ENCODE measurements at places on chromosomes 2 and 18. TPM values are rescaled to one million over a fixed set of nuclear protein-coding genes. Genes with fewer than 3 reads are reported as not detected.
A peak's percentile ranks its signal among the peaks of the same experiment; 100 is the strongest.

GRCh38 chr2:235238537-235238936 lies 255.3 kb upstream of the AGAP1 start:
- H3K4me3 ChIP-seq: no peak overlapping the region
- no peaks in the 10 kb centered on the region for H3K27me3 ChIP-seq
- no peaks in the 10 kb centered on the region for H3K36me3 ChIP-seq
- no peaks in the 10 kb centered on the region for H3K4me1 ChIP-seq

DNA sequence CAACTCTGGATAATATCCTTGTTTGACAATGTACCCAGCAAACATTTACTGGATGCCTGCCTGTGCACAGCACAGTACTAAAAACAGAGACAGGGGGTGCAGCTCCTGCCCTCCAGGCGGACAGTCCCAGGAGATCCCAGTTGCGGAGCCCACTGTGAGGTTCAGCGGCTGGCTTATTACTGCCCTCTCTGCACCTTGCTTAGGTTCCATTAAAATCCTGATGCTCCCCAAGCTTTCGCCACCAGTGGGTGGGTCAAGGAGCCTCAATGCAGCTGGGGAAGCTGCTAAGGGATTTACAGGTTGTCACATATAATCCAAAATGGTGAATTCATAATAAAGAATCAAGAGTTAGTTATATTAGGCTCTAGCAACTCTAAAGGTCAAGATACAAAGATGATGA lies 38.3 kb downstream of the CRACDL start:
- H3K4me3 ChIP-seq: no peak overlapping the region
- H3K27me3 ChIP-seq: no peaks in the 10 kb centered on the region
- H3K36me3 ChIP-seq: no peaks in the 10 kb centered on the region
- no peak for DNase-seq

- H3K4me3 ChIP-seq: no peak overlapping the region
- no peaks in the 10 kb centered on the region for H3K4me1 ChIP-seq
- H3K27me3 ChIP-seq: no peaks in the 10 kb centered on the region
- no peak overlapping the region for H3K27ac ChIP-seq
- no peak for DNase-seq
Observed at GRCh38 chr2:28047681-28048080, 157.2 kb downstream of the BABAM2 start.

DNA sequence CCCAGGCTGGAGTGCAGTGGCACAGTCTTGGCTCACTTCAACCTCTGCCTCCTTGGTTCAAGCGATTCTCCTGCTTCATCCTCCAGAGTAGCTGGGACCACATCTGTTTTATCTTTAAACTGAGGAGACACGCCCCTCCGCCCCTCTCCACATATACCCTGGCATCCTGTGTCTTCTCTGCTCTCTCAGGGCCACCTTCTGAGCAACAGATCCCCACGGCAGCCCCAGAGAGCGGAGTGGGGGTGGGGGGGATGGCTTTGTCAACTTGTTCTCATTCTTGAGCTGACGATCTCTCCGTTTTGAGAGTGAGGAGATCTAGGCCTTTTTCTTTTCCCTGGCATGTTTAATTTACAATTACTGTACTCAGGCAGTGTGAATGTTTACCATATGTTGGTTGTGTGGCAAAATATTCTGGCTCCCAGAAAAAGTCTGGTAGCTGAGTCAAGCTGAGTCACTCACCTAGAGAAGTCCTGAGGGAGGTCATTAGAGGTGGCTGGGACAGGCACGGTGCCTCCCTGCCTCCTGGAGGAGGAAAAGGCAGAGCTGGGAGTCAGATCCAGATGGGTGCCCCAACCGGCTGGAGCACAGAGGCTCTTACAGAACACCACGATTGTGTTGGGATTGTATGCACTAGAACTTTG lies 19.5 kb upstream of the ID2 start:
- 0 out of 2 replicates have a peak, but pooled peaks cover 5% of the 10 kb centered on the region for H3K4me1 ChIP-seq
- no peaks in the 10 kb centered on the region for H3K27me3 ChIP-seq
- H3K27ac ChIP-seq: no peak overlapping the region
- no peak overlapping the region for H3K4me3 ChIP-seq

GRCh38 chr2:10132996-10133647 lies 10.6 kb downstream of the RRM2 start:
- H3K36me3 ChIP-seq: peaks cover 4% of the 10 kb centered on the region
- H3K27ac ChIP-seq: no peak overlapping the region
- DNase-seq: no peak
- no peaks in the 10 kb centered on the region for H3K27me3 ChIP-seq

- no peak overlapping the region for H3K4me3 ChIP-seq
- no peak overlapping the region for H3K27ac ChIP-seq
- no peaks in the 10 kb centered on the region for H3K4me1 ChIP-seq
- no peaks in the 10 kb centered on the region for H3K27me3 ChIP-seq
- no peak for DNase-seq
- no peaks in the 10 kb centered on the region for H3K36me3 ChIP-seq
Observed at GRCh38 chr18:78978349-78979055, 1.1 kb upstream of the SALL3 start.

- H3K4me1 ChIP-seq: no peaks in the 10 kb centered on the region
- no peaks in the 10 kb centered on the region for H3K27me3 ChIP-seq
- H3K27ac ChIP-seq: no peak overlapping the region
- DNase-seq: no peak
- H3K4me3 ChIP-seq: no peak overlapping the region
- no peaks in the 10 kb centered on the region for H3K36me3 ChIP-seq
Observed at GRCh38 chr2:210611466-210611865, 55.1 kb downstream of the CPS1 start.

DNA sequence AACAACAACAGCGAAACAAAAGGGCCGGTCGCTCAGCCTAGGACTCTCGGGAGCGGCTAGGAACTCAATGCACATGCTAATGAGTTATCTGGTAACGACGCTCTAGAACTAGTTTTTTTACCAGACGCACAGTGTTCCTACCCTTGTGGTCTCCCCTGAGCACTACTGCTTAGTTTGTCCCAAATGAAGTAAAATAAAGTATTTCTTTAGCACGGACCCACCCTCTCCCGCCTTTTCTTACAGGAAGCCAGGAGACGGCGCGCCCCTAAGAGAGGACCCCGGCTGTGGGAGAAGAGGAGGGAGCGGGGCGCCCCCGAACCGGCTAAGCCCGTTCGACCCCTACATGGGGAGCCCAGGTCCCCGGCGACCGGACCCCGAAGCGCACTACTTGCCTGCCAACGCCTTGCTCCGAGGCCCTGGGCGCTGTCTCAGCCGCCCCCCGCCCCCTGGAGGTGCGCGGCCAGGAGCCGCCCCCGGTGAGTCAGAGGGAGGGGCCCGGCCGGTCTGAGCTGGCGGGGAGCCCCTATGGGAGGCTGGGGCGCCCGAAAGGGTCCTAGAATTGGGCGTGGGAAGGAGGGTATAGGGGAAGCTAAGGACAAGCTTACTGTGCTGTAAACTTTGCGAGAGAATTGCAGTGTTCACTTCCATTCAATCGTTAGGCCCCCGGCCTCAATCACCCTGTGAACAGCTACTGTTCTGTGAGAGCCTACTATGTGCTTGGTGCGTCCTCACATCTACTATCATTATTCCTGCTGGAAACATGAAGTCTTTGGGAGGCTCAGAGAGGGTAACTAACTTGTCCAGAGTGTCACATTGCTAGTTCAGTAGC lies 3.6 kb upstream of the CAPG start:
- H3K36me3 ChIP-seq: no peaks in the 10 kb centered on the region
- no peak for DNase-seq
- H3K27ac ChIP-seq: no peak overlapping the region
- H3K4me1 ChIP-seq: peaks cover 7% of the 10 kb centered on the region
- no peak overlapping the region for H3K4me3 ChIP-seq

DNA sequence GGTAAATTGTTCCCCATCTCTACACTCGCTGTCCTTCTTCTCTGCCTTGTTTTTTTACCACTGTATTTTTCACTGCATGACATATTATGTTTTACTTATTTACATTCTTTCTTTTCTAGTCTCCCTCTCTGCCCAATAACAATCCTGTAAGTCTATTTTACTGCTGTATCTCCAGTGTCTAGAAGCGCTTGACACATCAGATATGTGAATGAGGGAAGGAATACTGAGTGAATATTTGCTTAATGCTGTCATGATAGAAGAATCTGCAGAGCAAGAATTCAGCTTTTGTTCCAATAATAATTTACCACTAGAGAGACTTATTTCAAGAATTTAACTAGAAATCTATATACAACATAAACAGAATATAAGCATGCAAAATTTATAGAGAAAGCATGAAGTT lies 99.5 kb downstream of the GALNT13 start:
- no peak overlapping the region for H3K4me3 ChIP-seq
- no peak overlapping the region for H3K27ac ChIP-seq
- no peaks in the 10 kb centered on the region for H3K4me1 ChIP-seq
- H3K27me3 ChIP-seq: no peaks in the 10 kb centered on the region
- no peaks in the 10 kb centered on the region for H3K36me3 ChIP-seq

DNA sequence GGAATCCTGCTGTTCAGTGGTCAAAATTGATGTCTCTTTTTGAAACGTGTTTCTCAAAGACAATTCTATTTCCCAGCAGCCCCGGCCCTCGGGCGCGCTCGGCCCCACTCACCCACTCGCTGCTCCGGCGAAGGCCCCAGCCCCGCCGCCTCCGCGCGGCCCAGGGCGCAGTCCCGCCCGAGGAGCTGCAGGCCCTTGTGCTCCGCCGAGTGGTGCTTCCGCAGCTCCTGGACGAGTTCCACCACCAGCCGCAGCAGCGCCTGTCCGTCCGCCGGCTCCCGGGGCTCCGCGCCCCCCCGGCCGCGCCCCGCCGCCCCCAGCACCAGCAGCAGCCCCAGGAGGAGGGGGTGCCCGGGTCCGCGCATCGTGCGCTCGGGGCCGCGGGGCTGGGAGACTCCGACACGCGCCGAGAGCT lies 413 bp downstream of the ALKAL2 start:
- no peak overlapping the region for H3K27ac ChIP-seq
- H3K4me1 ChIP-seq: peaks cover 4% of the 10 kb centered on the region
- H3K36me3 ChIP-seq: no peaks in the 10 kb centered on the region
- H3K27me3 ChIP-seq: no peaks in the 10 kb centered on the region

DNA sequence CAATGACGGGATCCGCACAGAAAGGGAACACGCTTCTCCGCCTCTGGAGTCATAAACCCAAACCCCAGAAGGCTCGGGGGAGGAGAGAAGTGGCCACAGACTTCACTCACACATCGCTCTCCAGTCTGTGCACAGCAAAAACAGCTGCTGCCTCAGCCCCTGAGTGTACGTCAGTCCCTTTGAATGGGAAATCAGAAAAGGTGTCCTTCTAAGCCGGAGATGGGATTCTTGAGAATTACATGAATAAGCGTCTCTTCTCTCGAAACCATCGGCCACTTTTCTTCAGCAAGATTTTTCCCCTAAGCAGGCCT lies 78.3 kb downstream of the PDCL3 start:
- H3K36me3 ChIP-seq: no peaks in the 10 kb centered on the region
- H3K4me1 ChIP-seq: no peaks in the 10 kb centered on the region
- DNase-seq: no peak
- H3K27me3 ChIP-seq: no peaks in the 10 kb centered on the region
- H3K27ac ChIP-seq: no peak overlapping the region
- H3K4me3 ChIP-seq: no peak overlapping the region

GRCh38 chr2:70212298-70212932 lies 21.6 kb upstream of the C2orf42 start:
- H3K36me3 ChIP-seq: peaks cover 1% of the 10 kb centered on the region
- H3K27me3 ChIP-seq: no peaks in the 10 kb centered on the region
- H3K27ac ChIP-seq: no peak overlapping the region
- no peak overlapping the region for H3K4me3 ChIP-seq
- no peaks in the 10 kb centered on the region for H3K4me1 ChIP-seq

GRCh38 chr2:18651842-18652774 lies 62.7 kb upstream of the NT5C1B start:
- H3K4me1 ChIP-seq: no peaks in the 10 kb centered on the region
- no peak overlapping the region for H3K27ac ChIP-seq
- no peaks in the 10 kb centered on the region for H3K27me3 ChIP-seq
- no peak overlapping the region for H3K4me3 ChIP-seq

- no peak overlapping the region for H3K4me3 ChIP-seq
- no peak for DNase-seq
- H3K27ac ChIP-seq: no peak overlapping the region
- no peaks in the 10 kb centered on the region for H3K27me3 ChIP-seq
- no peaks in the 10 kb centered on the region for H3K4me1 ChIP-seq
- H3K36me3 ChIP-seq: no peaks in the 10 kb centered on the region
Observed at GRCh38 chr2:236677368-236677767, 107.7 kb downstream of the ACKR3 start.

DNA sequence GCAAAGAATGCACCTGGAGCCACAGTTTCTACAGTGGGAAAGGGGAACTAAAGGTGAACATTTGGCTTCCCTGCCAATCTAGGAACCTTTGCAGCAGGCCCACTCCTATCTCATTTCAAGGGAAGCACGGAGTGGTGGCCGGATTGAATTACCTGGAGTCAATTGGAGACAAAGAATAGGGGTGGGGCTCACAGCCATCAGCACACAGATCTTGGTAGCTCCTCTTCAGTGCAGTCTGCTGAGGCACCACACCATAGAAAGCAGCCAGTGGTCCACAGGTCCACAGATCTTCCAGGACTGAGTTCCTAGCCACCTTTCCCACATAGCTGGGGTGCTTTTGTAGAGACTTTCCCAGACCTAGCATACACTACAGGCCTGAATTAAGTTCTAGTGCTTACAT lies 43.5 kb upstream of the NXPH2 start:
- no peaks in the 10 kb centered on the region for H3K36me3 ChIP-seq
- DNase-seq: no peak
- H3K4me1 ChIP-seq: no peaks in the 10 kb centered on the region
- no peak overlapping the region for H3K4me3 ChIP-seq
- no peak overlapping the region for H3K27ac ChIP-seq
- H3K27me3 ChIP-seq: no peaks in the 10 kb centered on the region

GRCh38 chr2:88350331-88351248 lies 101.9 kb downstream of the FOXI3 start:
- peak overlapping the region; percentile 33 for H3K4me3 ChIP-seq
- H3K36me3 ChIP-seq: no peaks in the 10 kb centered on the region
- DNase-seq: peak; percentile 80
- H3K27me3 ChIP-seq: no peaks in the 10 kb centered on the region
- peaks cover 4% of the 10 kb centered on the region for H3K4me1 ChIP-seq
- H3K27ac ChIP-seq: peak overlapping the region; percentile 46

- peaks cover 4% of the 10 kb centered on the region for H3K4me1 ChIP-seq
- no peak overlapping the region for H3K27ac ChIP-seq
- no peaks in the 10 kb centered on the region for H3K27me3 ChIP-seq
- H3K4me3 ChIP-seq: no peak overlapping the region
- H3K36me3 ChIP-seq: no peaks in the 10 kb centered on the region
Observed at GRCh38 chr2:11722292-11723060, 24.0 kb upstream of the LPIN1 start.

- no peak overlapping the region for H3K4me3 ChIP-seq
- no peak for DNase-seq
- H3K36me3 ChIP-seq: no peaks in the 10 kb centered on the region
- H3K4me1 ChIP-seq: no peaks in the 10 kb centered on the region
- no peaks in the 10 kb centered on the region for H3K27me3 ChIP-seq
- H3K27ac ChIP-seq: no peak overlapping the region
Observed at GRCh38 chr18:62420151-62420512, 95.0 kb downstream of the TNFRSF11A start.

SERPINB4 gene
- not detected for total RNA-seq

GPR45 gene
- total RNA-seq: not detected

GKN2 gene
- total RNA-seq: not detected

LRP2 gene
- total RNA-seq: 260 TPM

POTEJ gene
- total RNA-seq: not detected

TSPYL6 gene
- total RNA-seq: not detected

GFPT1 gene
- 122 TPM for total RNA-seq

HNRNPA3 gene
- total RNA-seq: 322 TPM

BIN1 gene
- total RNA-seq: 205 TPM

KCNIP3 gene
- not detected for total RNA-seq
